ENCODE measurements at places on chromosomes 12 and 14.

DNA sequence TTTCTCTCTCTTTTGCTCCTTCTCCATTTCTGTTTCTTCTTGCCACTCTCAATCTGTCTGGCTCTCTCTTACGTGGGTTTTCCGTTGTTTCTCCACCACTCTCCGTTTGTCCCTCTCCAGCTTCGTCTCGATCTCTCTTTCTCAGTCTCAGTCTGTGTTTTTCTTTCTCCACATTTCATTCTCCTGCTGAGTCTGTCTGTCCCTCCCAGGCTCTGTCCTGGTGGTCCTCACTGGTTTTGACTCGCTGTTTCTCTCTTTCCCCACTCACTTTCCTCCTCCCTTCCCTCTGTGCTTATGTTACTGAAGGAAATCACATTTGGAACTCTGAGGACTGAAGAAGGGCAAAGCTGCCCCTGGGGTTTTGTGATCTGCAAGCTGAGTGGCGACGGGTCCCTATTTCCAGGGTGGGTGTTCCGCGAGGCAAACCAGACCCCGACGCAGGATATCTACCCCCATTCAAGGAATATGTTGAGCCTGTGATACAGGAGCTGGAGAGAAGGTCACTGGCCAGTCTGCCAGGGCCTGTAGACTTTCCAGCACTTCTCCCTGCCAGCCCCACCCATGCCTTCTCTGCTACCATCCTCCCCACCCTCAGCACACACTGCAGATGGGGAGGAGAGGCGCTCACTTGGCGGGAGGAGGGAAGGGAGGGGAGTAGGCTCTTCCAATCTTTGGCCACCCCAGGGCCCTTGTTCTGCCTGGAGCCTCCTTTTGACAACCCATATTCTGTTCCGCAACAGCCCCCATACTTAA is 102.7 kb upstream of the MAP1LC3B2 start:
- DNase-seq = no peak

GRCh38 chr14:53638966-53639365 is 317.7 kb downstream of the BMP4 start:
- DNase-seq = no peak

DNA sequence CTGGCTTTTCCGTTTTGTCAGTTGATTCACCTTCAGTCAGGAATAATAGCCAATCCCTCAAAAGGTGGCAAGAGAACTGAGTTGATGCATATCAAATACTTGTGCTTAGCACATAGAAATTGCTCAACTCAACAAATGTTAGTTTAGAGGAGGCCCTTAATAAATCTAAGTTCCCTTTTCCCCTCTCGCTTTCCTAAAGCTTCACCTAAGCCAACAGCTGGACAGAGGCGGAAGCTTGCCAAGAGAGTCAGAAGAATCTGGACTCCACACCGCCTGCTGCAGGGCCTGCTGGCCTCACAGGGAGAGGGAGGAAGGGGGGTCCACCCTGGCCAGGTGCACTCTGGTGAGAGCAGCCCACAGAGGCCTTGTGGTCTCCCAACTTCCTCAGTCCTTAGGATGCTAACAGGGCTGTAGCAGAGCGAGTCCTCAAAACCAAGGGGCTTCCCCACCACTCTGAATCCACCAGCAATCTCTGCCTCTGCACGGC is 213.1 kb downstream of the CHST11 start:
- peak; percentile 41 for DNase-seq

- DNase-seq = no peak
Measured at GRCh38 chr14:32510815-32511214, 181.7 kb downstream of the AKAP6 start.

DNA sequence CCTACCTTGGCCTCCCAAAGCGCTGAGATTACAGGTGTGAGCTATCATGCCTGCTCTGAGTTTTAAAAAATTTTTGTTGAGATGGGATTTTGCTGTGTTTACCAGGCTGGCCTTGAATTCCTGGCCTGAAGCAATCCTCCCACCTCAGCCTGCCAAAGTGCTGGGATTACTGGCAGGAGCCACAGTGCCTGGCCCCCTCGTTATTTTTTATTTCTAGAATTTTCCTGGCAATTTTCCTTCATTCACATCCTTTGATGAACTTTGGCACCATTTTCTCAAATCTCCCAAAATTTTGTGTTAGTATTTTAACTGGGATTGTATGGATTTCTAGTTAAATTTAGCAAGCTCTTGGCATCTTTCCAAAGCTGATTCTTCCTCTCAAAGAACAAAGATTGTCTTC is 24.6 kb upstream of the SCARB1 start:
- no peak for DNase-seq

GRCh38 chr12:89733579-89734201 is 25.1 kb upstream of the ATP2B1 start:
- peak; percentile 52 for DNase-seq

Data from activated CD4-positive, alpha-beta T cell treated with anti-CD3 and anti-CD28 coated beads, Interleukin-2, amount 50 U/mL, for 16 hours (primary cell).